Endothelial cell of umbilical vein (primary cell): ENCODE measurements at places on chromosomes 3 and 15. TPM values are rescaled to one million over a fixed set of nuclear protein-coding genes. Genes with fewer than 3 reads are reported as not detected.

ABHD14A gene
- 6.6 and 8.2 TPM in 2 replicates for total RNA-seq

CASR gene
- not detected in 2 replicates for total RNA-seq

GRCh38 chr15:61768131-61768530 is 292.1 kb downstream of the VPS13C start:
- H3K27me3 ChIP-seq = no peaks in the 10 kb centered on the region
- DNase-seq = no peak
- no peaks in the 10 kb centered on the region for H3K4me1 ChIP-seq
- H3K36me3 ChIP-seq = no peaks in the 10 kb centered on the region
- no peak overlapping the region for H3K4me3 ChIP-seq

GRCh38 chr15:67878712-67879206 is 38.9 kb upstream of the RNU6-1 start:
- peaks cover 6% of the 10 kb centered on the region for H3K27me3 ChIP-seq
- H3K4me1 ChIP-seq = no peaks in the 10 kb centered on the region
- H3K27ac ChIP-seq = no peak overlapping the region
- no peak for DNase-seq

- H3K27me3 ChIP-seq = peaks cover 35% of the 10 kb centered on the region
- no peak for DNase-seq
- H3K27ac ChIP-seq = no peak within 1 kb of the TSS
- H3K4me1 ChIP-seq = no peaks in the 10 kb centered on the region
Observed at GRCh38 chr15:33310481-33311311, at the start of gene RYR3. Gene RYR3 (plus strand): TSS chr15:33310967. CDS start chr15:33311046, 79 bp downstream.

- H3K36me3 ChIP-seq = peaks cover 40% of the 10 kb centered on the region
- H3K27me3 ChIP-seq = no peaks in the 10 kb centered on the region
- no peak overlapping the region for H3K27ac ChIP-seq
- no peak for DNase-seq
- no peak overlapping the region for H3K4me3 ChIP-seq
- no peaks in the 10 kb centered on the region for H3K4me1 ChIP-seq
Observed at GRCh38 chr3:179330438-179330837, 7.6 kb downstream of the ZNF639 start.

DNA sequence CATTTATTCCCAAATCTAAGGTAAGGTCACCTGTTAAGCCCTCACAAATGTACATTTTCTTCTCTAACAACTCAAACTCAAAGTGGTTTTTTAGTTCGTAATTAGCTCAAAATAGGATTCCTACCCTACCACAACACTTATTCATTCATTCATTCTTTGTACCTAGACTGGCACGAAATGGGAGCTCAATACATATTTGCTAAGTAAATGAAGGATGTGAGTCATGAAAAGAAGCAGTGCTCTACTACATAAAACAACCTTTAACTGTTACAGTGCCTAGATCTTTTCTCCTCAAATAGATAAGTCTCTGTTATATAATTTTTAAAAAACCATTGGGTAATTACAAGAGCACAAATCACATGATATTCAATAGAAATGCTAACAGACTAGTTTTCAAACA is 13.1 kb downstream of the RSL24D1 start:
- no peak for DNase-seq
- H3K27ac ChIP-seq = no peak overlapping the region
- peaks cover 6% of the 10 kb centered on the region for H3K36me3 ChIP-seq
- H3K4me3 ChIP-seq = no peak overlapping the region
- H3K27me3 ChIP-seq = no peaks in the 10 kb centered on the region
- peaks cover 10% of the 10 kb centered on the region for H3K4me1 ChIP-seq

- H3K27me3 ChIP-seq = no peaks in the 10 kb centered on the region
- no peak overlapping the region for H3K4me3 ChIP-seq
- DNase-seq = no peak
- no peak overlapping the region for H3K27ac ChIP-seq
Observed at GRCh38 chr15:92706201-92706600, 50.6 kb upstream of the FAM174B start.

- no peaks in the 10 kb centered on the region for H3K27me3 ChIP-seq
- DNase-seq = no peak
- H3K4me1 ChIP-seq = no peaks in the 10 kb centered on the region
- no peaks in the 10 kb centered on the region for H3K36me3 ChIP-seq
- H3K27ac ChIP-seq = no peak overlapping the region
Observed at GRCh38 chr3:132189601-132190000, 127.6 kb upstream of the ACP3 start.

- no peaks in the 10 kb centered on the region for H3K27me3 ChIP-seq
- peak; percentile 35 for DNase-seq
- no peak overlapping the region for H3K27ac ChIP-seq
- no peaks in the 10 kb centered on the region for H3K36me3 ChIP-seq
- no peak overlapping the region for H3K4me3 ChIP-seq
- H3K4me1 ChIP-seq = peaks cover 11% of the 10 kb centered on the region
Observed at GRCh38 chr15:80801891-80802680, 22.9 kb downstream of the CEMIP start.

GRCh38 chr3:54550221-54550977 is 377.5 kb downstream of the LRTM1 start:
- H3K27ac ChIP-seq = no peak overlapping the region
- no peak for DNase-seq
- H3K36me3 ChIP-seq = no peaks in the 10 kb centered on the region
- H3K27me3 ChIP-seq = no peaks in the 10 kb centered on the region
- no peaks in the 10 kb centered on the region for H3K4me1 ChIP-seq
